T-helper 17 cell (primary cell): ENCODE measurements at places on chromosomes 5 and 9. TPM values are rescaled to one million over a fixed set of nuclear protein-coding genes. Genes with fewer than 3 reads are reported as not detected.

The TRIO gene
- 19.5 TPM for total RNA-seq

The ST8SIA4 gene
- total RNA-seq: 27.5 TPM

The TUSC1 gene
- total RNA-seq: not detected

The TRAF1 gene
- 118 TPM for total RNA-seq

The SLC27A6 gene
- not detected for total RNA-seq

The VAV2 gene
- 3.5 TPM for total RNA-seq

The OR1Q1 gene
- total RNA-seq: 0.40 TPM

- H3K4me3 ChIP-seq: no peak overlapping the region
- H3K36me3 ChIP-seq: no peaks in the 10 kb centered on the region
- H3K27ac ChIP-seq: no peak overlapping the region
- no peaks in the 10 kb centered on the region for H3K4me1 ChIP-seq
- H3K27me3 ChIP-seq: peaks cover 40% of the 10 kb centered on the region
Observed at GRCh38 chr5:1840071-1840547, 38.9 kb downstream of the NDUFS6 start.

DNA sequence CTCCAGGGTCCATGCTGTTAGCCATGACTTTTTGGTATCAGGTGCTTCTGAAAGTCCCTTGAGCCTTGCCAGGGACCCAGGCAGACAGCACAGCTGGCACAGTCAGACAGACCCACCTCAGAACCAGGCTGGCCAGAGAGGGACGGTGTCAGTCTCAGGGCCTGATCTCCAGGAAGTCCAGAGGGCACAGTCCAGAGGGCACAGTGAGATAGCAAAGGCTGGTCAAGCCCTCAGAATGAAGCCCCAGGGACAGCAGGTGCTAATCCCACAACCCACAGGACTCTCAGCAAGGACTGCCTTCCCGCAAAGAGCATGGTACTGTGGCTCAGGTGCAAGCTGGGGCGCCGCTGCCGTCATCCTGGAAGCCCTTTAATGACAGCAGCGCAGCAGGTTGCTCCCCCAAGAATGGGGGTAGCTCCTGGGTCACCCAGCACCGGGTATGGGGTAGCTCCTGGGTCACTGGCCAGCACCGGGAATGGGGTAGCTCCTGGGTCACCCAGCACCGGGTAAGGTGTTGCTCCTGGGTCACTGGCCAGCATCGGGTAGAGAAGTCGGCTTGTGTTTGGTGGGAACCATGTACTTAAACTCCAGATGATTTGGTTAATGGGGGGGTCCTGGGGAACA, 105.6 kb upstream of the PHYKPL start:
- DNase-seq: no peak
- H3K27ac ChIP-seq: no peak overlapping the region
- peaks cover 57% of the 10 kb centered on the region for H3K27me3 ChIP-seq
- H3K36me3 ChIP-seq: no peaks in the 10 kb centered on the region
- H3K4me3 ChIP-seq: no peak overlapping the region
- peaks cover 3% of the 10 kb centered on the region for H3K4me1 ChIP-seq

DNA sequence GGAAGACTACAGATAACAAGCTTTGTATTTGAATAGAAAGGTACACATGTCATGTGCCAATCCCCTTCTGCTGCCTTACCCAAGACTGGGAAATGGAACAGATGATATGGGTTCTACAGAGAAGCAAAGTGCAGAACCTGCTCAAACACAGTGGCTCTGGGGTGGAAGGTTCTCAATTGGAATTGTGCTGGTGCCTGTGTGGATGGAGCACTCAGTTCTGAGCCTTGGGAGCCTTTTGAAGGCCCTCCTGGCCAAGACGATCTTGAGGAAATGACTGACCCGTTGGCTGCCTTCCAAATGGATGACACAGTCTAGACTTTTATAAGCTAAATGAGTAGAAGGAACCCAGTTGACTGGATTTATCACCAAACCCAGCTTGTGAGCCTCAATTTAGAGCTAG, 4.2 kb upstream of the PRSS3 start:
- peaks cover 5% of the 10 kb centered on the region for H3K4me1 ChIP-seq
- H3K27ac ChIP-seq: no peak overlapping the region

DNA sequence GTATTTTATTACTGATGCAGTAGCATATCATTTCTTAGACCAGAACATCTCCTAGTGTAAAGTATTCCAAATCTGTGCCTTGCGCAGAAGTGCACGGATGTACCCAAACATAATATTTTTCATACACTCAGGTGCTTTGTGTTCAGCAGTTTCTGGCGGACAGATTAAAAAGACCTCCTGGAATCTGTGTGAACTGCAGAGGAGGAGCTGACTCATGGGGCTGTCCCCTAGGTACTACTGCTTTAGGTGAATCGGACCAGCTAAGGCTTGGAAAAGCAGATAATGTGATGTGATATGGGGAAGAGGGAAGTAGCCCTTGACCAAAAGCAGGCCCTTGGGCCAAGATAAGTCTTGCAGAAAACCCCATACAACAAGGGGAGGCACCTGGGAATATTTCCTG, 310.1 kb downstream of the PLK2 start:
- peaks cover 22% of the 10 kb centered on the region for H3K27me3 ChIP-seq
- H3K36me3 ChIP-seq: no peaks in the 10 kb centered on the region
- no peak overlapping the region for H3K27ac ChIP-seq
- no peak overlapping the region for H3K4me3 ChIP-seq
- no peaks in the 10 kb centered on the region for H3K4me1 ChIP-seq

DNA sequence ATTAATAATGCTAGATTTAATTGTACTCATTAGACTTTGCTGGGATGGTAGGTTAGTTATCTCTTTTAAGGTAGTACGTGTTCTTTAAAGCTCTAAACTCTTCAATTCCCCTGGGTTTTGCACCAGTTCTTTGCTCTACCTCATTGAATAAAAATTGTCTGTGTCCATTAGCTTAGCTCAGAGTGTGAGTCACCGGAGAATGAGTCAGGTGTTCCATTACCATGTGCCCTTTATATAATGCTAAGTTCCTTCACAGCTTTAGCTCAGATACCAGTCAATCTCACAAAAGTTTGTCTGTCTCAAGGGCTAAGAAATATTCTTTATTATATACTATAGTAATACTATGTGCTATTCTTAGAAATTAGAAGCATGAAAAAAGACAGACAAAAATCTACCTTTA, 339.4 kb downstream of the PRELID2 start:
- H3K27ac ChIP-seq: no peak overlapping the region
- no peak overlapping the region for H3K4me3 ChIP-seq
- H3K36me3 ChIP-seq: no peaks in the 10 kb centered on the region
- no peaks in the 10 kb centered on the region for H3K4me1 ChIP-seq
- no peaks in the 10 kb centered on the region for H3K27me3 ChIP-seq
- no peak for DNase-seq

- H3K36me3 ChIP-seq: peaks cover 8% of the 10 kb centered on the region
- H3K27ac ChIP-seq: no peak overlapping the region
- no peak for DNase-seq
Observed at GRCh38 chr5:153964880-153965645, 73.6 kb downstream of the FAM114A2 start.

GRCh38 chr9:118418887-118419565, 714.8 kb downstream of the TLR4 start:
- no peaks in the 10 kb centered on the region for H3K4me1 ChIP-seq
- H3K27me3 ChIP-seq: no peaks in the 10 kb centered on the region
- no peak overlapping the region for H3K4me3 ChIP-seq
- no peak for DNase-seq

DNA sequence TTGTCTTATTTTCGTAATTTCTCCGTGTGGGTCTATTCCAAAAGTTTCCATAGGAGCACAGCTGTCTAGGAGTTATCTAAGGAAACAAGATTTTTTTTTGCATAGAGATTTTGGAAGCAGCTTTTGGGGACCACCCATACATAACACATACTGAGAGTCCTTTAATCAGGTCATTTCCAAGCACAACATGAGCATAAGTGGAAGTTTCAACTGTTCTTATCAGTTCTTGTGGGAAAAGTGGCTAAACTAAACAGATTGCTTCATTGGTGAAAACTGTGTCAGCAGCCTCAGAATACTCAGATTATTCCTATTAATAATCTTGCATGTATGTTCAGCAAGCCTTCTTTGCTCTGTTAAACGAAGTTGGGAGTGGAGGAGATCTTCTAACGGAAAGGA, 153.6 kb upstream of the TYRP1 start:
- no peaks in the 10 kb centered on the region for H3K27me3 ChIP-seq
- H3K36me3 ChIP-seq: no peaks in the 10 kb centered on the region
- no peak overlapping the region for H3K4me3 ChIP-seq
- H3K27ac ChIP-seq: no peak overlapping the region
- no peaks in the 10 kb centered on the region for H3K4me1 ChIP-seq

DNA sequence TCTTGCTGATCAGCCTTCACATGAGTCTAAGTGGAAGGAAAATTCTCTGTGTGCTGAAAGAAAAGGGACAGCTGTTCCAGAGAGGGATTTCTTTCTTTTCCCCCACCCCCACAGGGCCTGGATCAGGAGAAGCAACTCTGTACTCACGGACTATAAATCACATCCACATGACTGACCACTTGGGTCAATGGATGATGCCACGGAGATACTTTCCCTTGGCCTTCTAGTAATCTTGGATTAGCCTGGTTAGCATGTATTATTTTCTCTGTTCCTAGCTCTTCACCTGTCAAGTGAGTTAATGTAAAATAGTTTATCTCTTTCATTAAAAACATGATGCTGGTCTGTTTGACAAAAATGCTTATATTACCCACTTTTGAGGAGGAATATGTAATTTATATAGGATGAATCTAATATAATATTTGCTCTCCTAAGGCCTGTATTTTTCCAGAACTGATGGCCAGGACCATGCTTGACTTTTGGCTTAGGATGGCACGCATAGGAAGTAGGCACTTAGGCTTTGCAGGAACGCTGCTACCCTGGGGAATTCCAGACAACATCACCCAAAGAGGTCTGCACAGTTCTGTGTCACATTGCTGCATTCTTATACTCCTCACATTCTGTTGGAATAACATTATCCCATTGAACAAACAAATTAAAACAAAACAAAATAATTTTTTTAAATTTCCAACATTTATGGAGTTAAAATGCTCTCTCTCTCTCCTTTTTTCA, 892.1 kb downstream of the TLE1 start:
- no peak for DNase-seq
- H3K4me3 ChIP-seq: no peak overlapping the region
- no peak overlapping the region for H3K27ac ChIP-seq
- no peaks in the 10 kb centered on the region for H3K27me3 ChIP-seq
- H3K36me3 ChIP-seq: no peaks in the 10 kb centered on the region

DNA sequence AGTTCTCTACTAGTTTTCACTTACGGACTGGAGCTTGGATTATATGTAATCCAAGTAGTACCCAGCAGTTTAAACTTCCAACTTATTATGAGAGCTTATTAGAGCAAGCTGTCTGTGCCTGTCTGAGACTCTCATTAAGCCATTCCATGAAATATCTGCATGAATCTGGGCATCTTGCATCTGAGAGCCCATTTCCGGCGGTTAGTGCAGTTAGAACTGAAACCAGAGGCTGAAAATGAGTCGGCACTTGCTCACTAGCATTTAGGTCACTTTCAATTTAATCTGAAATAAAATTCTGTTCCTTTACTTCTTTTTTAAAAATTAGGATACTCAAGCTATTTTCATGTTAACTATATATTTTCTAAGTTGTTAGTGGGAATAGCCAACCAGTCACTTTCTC, 102.2 kb downstream of the MEGF10 start:
- H3K27me3 ChIP-seq: peaks cover 36% of the 10 kb centered on the region
- H3K4me3 ChIP-seq: no peak overlapping the region
- DNase-seq: no peak
- no peak overlapping the region for H3K27ac ChIP-seq
- no peaks in the 10 kb centered on the region for H3K4me1 ChIP-seq

DNA sequence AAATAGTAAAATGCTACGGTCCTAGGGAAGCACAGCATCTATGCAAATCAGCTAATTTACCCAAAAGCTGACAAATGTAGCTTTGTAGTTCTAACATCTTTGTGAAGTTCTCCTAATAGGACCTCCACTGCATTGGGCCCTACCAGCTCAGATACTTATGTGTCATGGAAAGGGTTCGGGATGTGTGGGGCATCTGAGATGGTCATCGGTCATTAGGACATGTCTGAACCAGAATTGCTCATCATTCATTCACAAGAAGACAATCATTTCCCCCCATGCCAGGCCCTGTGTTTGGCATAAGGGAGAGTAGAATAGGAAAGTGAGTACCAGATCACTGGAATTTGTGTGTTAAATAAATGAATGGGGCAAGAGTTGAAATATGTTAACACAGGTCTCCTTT, 35.7 kb downstream of the PWWP2A start:
- H3K4me1 ChIP-seq: peaks cover 4% of the 10 kb centered on the region
- no peaks in the 10 kb centered on the region for H3K36me3 ChIP-seq
- H3K4me3 ChIP-seq: no peak overlapping the region
- DNase-seq: no peak

- peaks cover under 1% of the 10 kb centered on the region for H3K27me3 ChIP-seq
- no peak for DNase-seq
- H3K4me3 ChIP-seq: no peak overlapping the region
- H3K4me1 ChIP-seq: no peaks in the 10 kb centered on the region
- H3K27ac ChIP-seq: no peak overlapping the region
- peaks cover 2% of the 10 kb centered on the region for H3K36me3 ChIP-seq
Observed at GRCh38 chr9:130954317-130954716, 15.3 kb upstream of the FIBCD1 start.

- DNase-seq: no peak
- no peaks in the 10 kb centered on the region for H3K36me3 ChIP-seq
- H3K27me3 ChIP-seq: peaks cover 30% of the 10 kb centered on the region
- H3K27ac ChIP-seq: no peak overlapping the region
Observed at GRCh38 chr5:5344051-5344571, 78.4 kb upstream of the ICE1 start.

- peaks cover 23% of the 10 kb centered on the region for H3K4me1 ChIP-seq
- DNase-seq: no peak
- H3K27me3 ChIP-seq: no peaks in the 10 kb centered on the region
- H3K36me3 ChIP-seq: peaks cover 14% of the 10 kb centered on the region
Observed at GRCh38 chr5:141525653-141526052, 36.8 kb downstream of the PCDHGC5 start.

- H3K27ac ChIP-seq: no peak overlapping the region
- no peak for DNase-seq
- peaks cover 3% of the 10 kb centered on the region for H3K36me3 ChIP-seq
Observed at GRCh38 chr5:1438871-1439270, 6.4 kb downstream of the SLC6A3 start.

DNA sequence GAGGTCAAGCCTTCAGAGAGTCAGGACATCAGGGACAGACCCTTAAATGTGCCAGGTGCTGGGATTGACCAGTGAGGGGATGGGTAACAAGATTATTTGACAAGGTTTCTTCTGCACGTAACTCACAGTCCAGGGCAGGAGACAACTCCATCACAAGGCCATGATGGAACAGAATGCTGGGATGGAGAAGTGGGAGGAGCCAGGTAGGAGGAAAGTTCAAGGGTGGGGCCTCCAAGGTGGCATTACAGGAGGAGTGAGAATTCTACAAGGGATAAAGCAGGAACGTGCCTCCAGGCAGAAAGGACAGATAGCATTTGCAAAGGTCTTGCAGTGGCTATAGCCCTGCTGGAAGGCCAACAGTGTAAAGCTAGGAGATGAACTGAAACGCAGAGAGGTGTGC, 102.2 kb downstream of the FGF18 start:
- no peak for DNase-seq
- H3K4me3 ChIP-seq: no peak overlapping the region
- H3K27ac ChIP-seq: no peak overlapping the region
- H3K36me3 ChIP-seq: peaks cover 4% of the 10 kb centered on the region
- no peaks in the 10 kb centered on the region for H3K4me1 ChIP-seq
- H3K27me3 ChIP-seq: peaks cover 46% of the 10 kb centered on the region

GRCh38 chr5:175685701-175686350, 28.0 kb downstream of the HRH2 start:
- peaks cover 15% of the 10 kb centered on the region for H3K4me1 ChIP-seq
- peaks cover 6% of the 10 kb centered on the region for H3K36me3 ChIP-seq
- no peak overlapping the region for H3K4me3 ChIP-seq
- DNase-seq: no peak

- H3K27ac ChIP-seq: no peak overlapping the region
- no peak for DNase-seq
- H3K27me3 ChIP-seq: no peaks in the 10 kb centered on the region
- H3K4me3 ChIP-seq: no peak overlapping the region
Observed at GRCh38 chr5:166823360-166823759, 1468.1 kb upstream of the WWC1 start.
